ENCODE measurements at places on chromosomes 11 and 22.

GRCh38 chr11:64876229-64876750, 2.1 kb downstream of the EHD1 start:
- no peak for DNase-seq

GRCh38 chr11:132862137-132862536, 670.2 kb downstream of the OPCML start:
- no peak for DNase-seq

DNA sequence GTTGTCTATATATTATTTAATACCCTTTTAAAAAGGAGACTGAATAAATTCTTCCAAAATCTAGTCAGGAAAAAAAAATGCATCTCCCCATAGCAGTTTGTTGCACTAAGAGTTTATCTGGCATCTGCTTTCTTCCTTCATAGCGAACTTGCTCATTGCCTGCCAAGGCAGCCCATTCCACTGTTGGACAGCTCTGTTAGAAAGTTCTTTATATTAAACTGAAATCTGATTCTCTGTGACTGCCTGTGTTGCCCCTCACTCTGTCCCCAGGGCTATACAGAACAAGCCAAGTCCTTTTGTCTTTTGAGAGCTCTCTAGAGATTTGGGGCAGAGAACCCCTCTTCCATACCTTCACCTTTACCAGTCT, 3.3 kb upstream of the CHRDL2 start:
- no peak for DNase-seq

- no peak for DNase-seq
Measured at GRCh38 chr22:36912694-36913426, 568 bp upstream of the CSF2RB start.

DNA sequence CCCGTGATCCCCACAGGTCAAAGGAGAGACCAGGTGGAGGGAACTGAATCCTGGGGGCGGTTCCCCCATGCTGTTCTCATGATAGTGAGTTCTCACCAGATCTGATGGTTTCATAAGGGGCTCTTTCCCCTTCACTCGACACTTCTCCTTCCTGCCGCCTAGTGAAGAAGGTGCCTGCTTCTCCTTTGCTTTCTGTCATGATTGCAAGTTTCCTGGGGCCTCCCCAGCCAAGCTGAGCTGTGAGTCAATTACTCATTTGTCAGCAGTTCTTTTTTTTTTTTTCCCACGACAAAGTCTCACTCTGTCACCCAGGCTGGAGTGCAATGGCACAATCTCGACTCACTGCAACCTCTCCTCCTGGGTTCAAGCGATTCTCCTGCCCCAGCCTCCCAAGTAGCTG, 1530.4 kb downstream of the BRD1 start:
- DNase-seq, result no peak

DNA sequence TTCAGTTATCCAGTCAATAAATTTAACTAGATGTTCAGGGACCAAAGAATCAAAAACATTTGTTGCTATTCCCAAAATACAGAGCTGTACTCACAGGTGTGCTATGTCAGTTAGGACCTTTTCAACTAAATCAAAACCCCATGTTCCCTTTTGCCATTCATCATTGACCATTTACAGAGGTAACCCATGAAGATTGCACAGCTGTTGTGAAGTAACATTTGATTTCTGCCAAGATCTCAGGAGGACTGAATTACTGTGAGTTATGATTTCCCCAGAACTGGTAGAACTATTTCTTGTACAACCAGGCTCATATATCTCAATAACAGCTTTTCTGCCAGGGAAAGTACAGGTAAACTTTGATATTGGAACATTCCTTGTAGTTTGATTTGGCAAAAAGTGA, 131.1 kb upstream of the FIBIN start:
- DNase-seq, result no peak

DNA sequence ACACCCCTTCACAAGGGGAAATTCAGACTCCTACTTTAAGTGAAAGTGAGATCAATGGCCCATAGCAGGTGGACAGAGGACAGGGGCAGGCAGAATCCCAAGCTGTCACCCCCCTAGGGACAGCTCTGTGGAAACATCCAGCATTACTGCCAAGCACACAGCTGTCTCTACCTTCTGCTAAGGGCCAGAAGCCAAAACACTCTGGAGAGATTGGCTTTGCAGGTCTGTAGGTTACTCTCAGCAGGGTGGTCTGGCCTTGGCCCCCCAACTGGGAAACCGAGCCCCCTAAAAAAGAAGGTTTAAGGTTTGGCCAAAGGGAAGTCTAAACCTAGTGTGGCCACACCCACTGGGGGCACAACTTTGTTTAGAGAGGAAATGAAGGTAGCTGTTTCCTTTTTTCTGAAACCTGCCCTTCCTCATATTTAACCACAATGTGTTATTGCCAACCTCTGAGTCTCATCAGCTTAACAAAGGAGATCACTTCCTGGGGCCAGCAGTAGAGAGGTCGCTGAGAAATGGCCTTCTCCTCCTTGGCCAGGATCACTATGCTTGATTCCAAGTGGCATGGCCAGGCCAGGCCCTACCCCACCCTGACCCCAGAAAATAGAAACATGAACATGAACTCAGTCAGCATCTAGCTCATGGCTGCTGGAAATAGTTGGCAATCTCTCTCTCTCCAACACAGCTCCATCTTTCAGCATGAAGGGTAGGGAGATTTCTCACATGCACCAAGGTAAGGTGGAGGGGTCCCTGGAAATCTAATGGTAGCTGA, 25.9 kb upstream of the SCARF2 start:
- no peak for DNase-seq

GRCh38 chr11:5042091-5042490, 4.2 kb upstream of the OR52J3 start:
- no peak for DNase-seq

- peak; percentile 83 for DNase-seq
Measured at GRCh38 chr11:130390071-130390758, 38.2 kb downstream of the ADAMTS8 start.

DNA sequence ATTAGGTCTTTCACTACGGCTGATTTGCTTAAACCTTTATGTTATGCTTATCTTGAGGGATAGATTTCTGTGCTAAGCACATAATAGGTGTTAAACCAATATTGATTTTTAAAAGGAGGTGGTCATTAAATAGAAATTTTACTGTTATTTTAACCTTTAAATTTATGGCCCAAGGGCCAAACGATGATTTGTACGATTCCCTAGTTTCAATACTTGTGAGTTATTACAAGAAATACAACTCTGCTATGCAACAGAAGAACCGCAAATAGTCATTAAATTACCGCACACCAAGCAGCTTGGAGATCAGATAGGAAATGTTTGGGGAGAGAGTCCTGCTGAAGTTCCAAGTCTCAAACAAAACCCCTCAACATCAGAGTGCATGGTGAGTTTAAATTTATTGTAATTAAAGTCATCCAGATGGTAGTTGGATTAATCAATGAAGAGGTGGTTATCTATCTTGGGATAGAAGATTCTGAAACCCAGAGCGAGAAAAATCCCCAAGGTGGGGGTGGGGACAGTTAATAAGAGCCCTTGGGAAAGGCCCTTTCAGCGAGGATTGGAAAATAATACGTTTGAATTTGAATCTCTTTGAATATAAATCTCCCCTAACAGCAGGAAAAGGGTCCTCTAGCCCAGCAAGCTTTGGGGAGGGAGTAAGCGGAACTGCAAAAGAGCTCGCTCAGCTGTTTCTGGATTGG, 805 bp upstream of the QSER1 start:
- no peak for DNase-seq

- DNase-seq, result peak; percentile 11
Measured at GRCh38 chr11:95908826-95909225, 15.1 kb downstream of the MTMR2 start.

GRCh38 chr22:41250127-41250526, 9.4 kb upstream of the CHADL start:
- no peak for DNase-seq

- no peak for DNase-seq
Measured at GRCh38 chr11:31160504-31161422, 208.8 kb downstream of the DCDC1 start.

DNA sequence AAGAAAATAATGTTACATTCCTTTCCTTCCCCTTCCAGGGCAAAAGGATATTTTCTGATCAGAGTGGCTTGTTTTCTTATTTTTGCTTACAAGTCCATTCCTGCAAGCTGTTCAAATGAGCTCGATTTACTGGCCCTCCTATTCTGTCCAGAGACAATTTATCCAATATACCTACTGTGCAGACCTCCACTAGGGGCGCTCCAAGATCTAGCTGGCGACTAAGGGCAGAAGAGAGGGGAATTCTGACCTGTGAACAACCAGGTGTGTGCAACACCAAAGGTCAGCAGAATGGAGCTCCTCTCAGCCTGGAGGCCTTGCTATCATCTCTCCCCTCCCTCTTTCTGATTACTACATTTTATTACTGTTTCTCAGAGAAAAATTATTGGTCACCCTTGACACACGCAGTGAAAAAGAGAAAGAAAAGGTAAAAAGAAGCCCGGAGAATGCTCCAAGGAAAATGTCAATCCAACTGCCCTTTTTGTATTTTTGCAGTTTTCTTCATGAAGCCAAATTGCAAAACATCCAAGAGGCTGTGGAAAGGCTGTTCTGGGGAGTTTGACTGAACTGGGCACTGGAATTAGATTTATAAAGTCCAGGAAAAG, 3.2 kb downstream of the SEZ6L start:
- peak; percentile 64 for DNase-seq

DNA sequence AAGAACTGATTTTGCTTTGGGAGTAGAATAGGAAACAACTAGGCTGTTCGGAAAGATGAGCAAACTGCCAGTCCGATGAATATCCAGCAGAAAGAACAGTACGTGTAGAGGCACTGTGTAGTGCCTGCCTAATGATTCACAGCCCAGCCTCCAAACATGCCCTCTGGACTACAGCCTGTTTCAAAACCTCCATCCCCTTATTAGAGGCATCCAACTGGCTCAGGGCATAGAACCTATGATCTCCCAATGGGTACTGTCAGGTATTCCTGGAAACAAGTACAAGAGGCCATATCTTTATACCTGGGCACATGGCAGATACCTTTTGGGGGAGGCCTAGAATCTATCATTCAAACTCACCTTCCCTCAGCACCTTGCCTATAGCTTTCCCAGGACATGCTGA, 4.9 kb downstream of the RRP8 start:
- DNase-seq, result no peak

Measured in AG20443 (cell line).